ENCODE measurements at places on chromosomes 6 and 20. TPM values are rescaled to one million over a fixed set of nuclear protein-coding genes. Genes with fewer than 3 reads are reported as not detected.
A peak's percentile ranks its signal among the peaks of the same experiment; 100 is the strongest.

GRCh38 chr6:134806180-134806798 lies 143.6 kb downstream of the ALDH8A1 start:
- no peak for DNase-seq

DNA sequence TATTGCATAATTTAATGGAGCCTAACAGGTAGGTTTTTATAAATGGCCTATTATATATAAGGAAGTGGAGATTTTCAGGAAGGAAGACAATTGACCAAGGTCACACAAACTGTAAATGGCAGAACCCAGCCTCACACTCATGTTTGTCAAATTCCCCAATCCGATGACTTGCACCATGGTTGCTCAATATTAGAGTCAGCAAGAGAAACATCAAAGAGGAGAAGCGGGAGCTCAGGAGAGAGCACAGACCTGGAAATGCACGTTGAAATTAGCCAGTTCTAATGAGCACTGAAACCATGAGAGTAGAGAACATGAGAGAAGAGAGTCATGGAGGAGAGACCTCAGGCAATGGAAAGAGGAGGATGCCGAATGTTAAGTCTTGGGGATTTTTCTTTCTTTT lies 13.5 kb upstream of the MLIP start:
- DNase-seq = no peak

GRCh38 chr6:107569473-107569872 lies 79.6 kb downstream of the SOBP start:
- DNase-seq = no peak

DNA sequence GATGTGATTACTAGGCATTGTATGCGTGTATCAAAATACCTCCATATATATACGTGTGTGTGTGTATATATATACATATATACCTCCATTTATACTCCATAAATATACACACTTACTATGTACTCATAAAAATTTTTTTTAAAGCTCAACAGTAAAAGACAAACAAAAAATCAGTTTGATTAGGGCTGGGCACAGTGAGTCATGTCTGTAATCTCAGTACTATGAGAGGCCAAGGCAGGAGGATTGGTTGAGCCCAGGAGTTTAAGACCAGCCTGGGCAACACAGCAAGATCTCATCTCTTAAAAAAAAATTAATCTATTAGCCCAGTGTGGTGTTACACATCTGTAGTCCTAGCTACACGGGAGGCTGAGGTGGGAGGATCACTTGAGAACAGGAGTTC lies 24.6 kb downstream of the PDSS2 start:
- DNase-seq = no peak

DNA sequence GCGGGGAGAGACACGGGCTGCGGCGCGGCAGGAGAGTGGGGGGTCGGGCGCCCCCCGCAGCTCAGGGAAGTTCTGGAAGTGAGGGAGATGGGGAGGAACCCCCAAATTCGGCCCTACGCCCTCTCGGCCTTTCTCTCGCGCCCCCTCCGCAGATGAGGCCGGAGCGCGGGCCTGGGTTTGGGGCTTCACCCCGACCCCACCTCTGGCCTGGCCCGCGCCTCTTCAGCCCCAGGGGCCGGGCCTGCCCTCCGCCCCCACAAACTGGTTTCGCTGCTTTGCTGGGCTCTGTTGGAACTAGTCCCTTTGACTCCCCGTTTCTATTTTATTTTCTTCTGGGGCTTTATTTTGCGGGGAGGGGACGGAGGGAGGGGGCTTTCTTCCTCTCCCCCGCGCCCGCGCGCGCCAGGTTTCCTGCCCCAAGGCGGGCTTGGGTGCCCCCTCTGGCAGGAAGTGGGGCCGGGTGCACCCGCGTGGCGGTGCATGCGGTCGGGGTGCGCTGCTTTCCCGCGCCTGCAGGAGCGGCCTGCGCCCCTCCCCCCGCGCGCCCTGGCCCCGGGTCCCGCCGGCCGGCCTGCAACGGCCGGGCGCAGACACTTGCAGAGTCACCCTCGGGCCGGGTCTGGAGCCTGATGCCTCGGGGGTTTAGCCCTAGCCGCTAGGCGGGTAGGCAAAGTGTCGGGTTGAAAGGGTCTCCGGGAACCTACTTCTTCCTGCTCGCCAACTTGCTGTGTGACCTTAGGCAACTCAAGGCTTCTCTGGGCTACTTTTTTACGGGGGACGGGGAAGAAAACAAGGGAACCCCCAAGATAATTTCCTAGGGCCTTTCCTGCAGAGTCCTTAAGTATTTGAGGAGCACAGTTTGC lies 1.3 kb downstream of the HMGA1 start:
- DNase-seq = peak; percentile 17

DNA sequence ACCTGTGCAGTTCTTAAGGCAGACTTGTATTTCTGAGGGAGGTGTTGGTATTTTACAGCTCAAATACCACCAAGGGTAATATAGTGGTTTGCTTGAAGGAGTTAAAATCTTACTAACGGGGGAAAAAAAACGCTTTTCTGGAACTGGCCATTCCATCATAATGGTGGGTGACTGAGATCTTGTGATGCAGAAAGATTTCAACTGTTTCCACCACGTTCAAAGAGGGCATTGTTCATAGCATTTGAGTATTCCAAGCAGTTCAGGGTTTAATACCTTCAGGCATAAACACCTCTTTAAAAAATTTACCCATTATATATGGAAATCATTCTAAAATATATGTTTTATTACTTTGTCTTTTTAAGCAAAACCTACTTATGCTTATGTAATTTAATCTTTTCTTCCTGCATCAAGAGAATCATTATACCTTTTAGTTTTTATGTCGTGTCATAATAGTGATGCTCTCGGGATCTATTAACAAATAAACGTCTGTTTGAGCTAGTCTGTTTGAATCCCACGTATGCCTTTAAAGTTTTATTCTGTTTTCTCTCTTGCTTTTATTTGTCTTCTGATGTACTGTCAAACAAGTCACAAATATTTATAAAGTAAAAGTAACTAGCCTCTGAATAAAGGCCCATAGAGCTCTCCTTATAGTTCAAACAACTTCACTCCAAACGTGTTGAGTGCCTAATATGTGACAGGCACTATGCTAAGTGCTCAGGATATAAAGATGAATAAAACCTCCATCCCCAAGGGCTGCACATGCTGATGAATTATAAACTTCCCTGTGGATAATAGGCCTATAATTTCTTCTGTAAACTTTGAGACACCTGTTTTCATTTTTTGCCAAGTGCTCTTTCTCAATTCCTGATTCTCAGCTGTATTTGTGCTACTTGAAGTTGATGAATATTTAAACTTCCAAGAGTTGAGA lies 298.8 kb upstream of the FERMT1 start:
- no peak for DNase-seq

DNA sequence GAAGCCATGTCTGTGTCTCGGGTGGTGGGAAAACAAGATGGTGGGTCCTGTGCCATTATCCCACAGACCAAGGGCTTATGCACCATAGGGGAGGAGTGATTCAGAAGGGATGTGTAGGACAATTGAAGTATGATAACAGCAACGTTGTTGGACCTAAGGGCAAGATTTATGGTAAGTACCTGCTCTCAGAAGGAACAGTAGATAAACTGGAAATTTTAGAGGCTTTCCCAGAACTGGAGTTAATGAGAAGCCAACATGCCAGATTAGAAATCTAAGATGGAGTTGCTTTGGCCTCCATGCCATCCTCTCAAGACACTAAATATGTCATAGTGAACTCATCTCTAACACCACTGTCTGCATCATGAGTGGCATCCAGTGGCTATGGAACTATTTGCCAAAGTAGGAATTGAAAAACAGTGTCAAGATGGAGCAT lies 84.7 kb upstream of the MYLIP start:
- DNase-seq = no peak

DNA sequence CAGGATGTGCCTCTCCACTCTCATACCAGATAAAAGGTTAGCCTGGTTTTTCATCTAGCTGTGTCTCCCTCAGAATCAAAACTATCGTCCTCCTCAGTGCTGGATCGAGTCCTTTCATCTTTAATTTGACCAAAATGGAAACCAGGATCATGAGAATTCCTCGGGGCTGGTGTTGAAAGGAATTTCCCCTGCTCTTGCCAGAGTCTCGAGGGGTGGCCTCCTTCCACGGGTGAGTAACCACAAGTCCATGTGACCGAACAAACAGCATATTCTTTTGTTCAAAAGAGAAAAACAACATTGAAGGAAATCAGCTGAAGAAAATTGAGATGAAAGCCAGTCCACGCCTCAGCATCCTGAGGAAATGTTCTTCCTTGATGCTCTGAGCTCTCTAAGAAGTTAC lies 165.9 kb upstream of the CDYL start:
- DNase-seq = no peak

The VIP gene
- polyA plus RNA-seq = 2.3 TPM

The MUC22 gene
- not detected for polyA plus RNA-seq

The SLC32A1 gene
- polyA plus RNA-seq = not detected

The TSPYL4 gene
- 52.8 TPM for polyA plus RNA-seq

Data from left lung (tissue), 14 donors.